ENCODE measurements at places on chromosomes 12 and 14. TPM values are rescaled to one million over a fixed set of nuclear protein-coding genes. Genes with fewer than 3 reads are reported as not detected.

DNA sequence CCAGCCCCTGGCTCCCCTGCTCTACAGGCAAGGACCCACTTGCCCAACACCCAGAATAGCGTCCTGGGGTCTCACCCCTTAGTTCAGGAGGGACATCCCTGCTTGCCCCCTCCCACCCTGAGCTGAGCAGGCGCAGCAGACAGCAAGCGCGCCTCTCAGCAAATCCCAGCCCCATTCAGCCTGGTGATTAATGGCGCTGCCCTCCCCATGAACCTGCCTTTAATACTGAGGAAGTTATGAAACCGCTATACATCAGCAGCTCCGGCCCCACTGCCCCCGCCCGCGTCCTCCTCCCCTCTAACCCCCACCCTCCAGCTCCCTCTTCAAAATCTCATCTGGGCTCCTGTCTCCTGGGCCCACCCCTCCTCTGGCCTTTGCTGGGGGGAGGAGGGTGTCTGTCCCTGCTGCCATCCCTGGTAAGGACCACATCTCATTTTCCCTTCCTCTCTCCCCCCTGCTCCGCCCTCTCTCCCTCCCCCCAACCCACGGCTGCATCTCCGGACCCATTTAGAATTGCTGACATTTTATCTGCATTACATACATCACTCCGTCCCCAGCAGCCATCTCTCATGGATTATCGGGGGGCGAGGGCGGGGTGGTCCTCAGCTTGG, 7.1 kb upstream of the SMUG1 start:
- no peak for DNase-seq

DNA sequence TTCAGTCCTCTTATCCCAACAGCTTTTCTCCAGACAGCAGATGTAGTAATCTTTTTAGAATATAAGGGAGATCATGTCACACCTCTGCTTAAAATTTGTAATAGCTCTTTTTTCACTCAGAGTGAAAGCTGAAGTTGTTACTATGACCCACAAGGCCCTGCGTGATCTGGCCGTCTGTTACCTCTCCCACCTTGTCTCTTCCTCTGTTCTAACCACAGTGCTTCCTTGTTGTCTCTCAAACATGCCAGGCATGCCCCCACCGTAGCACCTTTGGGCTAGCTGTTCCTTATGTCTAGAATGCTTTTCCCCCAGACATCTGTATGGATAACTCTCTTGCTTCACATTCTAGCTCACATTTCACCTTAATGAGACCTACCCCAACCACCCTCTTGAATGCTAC, 6.5 kb downstream of the NECAP1 start:
- DNase-seq = no peak

CYP27B1 gene
- 13.0 TPM for total RNA-seq

GRCh38 chr12:26499979-26500640, 304.7 kb downstream of the SSPN start:
- DNase-seq = no peak

TAS2R7 gene
- total RNA-seq = 1.1 TPM

DNA sequence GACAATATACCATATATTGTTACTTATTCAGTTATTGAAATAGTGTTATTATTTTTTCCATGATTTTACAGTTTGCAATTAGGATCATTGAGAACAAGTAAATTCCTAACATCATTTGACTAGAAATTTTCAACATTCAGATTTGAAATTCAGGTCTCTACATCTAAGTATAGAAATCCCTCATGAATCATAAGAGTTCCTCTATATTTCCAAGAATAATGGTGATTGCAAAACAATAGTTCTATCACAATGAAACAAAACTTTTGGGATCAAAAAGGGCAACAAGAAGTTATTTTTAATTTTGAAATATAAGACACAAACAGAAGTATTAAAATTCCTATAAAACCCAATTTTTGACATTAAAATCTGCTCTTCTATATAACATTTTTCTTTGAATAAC, 10.8 kb downstream of the CLEC1A start:
- DNase-seq = no peak

DNA sequence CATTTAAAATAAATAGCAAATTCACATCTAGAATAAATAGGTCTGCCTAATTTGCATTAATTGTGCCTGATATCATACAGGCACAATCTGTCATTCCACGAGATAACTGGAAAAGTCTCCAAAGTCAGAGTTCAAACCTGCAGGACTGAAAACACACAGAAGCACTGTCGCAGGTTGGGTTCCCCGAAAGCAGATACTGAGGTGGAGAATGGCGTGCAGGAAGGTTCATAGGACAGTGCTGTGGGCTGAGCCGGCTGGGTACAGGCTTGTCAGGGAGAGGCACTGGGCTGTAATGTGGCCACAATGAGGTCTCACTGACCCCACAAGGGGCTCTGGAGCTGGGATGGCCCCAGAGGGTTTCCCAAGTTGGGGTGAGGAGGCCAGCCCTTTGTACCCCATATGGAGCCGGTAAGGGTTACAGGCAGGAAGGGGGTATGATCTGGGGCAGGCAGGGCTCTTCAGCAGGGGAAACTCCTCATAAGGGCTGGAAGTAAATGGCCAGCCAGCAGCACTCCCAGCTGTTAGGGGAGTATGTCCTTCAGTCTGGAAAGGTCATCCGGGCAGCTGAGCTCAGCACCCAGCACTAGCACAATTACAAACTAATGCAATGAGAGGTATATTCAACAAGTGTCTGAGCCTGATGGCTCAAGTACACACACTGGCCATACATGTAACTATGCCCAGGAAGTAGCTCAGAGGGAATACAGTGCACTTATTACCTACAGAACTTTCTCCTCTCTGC, 68.5 kb downstream of the NT5DC3 start:
- DNase-seq = no peak

GPR33 gene
- not detected for total RNA-seq

FOXG1 gene
- 0.13 TPM for total RNA-seq

BCL2L14 gene
- total RNA-seq = 0.81 TPM

GDF3 gene
- total RNA-seq = not detected

HHIPL1 gene
- 1.0 TPM for total RNA-seq

PTGER2 gene
- 5.0 TPM for total RNA-seq

HPD gene
- 0.78 TPM for total RNA-seq

DNA sequence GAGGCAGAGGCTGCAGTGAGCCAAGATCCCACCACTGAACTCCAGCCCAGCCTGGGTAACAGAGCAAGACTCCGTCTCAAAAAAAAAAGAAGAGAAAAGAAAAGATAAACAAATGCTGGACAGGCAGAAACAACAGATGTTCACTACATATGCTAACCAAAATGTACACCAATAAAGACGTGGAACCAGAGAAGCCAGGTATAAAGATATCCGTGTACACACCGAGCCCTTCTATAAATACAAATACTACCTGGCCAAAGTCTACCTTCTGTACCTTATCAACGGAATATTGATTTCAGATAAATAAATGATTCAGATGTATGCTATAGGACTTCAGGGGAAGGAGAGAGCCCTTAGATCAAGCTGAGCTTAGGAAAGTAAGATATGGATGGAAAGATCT, 10.8 kb upstream of the KRT8 start:
- no peak for DNase-seq

NXPH4 gene
- total RNA-seq = 0.27 TPM

DNA sequence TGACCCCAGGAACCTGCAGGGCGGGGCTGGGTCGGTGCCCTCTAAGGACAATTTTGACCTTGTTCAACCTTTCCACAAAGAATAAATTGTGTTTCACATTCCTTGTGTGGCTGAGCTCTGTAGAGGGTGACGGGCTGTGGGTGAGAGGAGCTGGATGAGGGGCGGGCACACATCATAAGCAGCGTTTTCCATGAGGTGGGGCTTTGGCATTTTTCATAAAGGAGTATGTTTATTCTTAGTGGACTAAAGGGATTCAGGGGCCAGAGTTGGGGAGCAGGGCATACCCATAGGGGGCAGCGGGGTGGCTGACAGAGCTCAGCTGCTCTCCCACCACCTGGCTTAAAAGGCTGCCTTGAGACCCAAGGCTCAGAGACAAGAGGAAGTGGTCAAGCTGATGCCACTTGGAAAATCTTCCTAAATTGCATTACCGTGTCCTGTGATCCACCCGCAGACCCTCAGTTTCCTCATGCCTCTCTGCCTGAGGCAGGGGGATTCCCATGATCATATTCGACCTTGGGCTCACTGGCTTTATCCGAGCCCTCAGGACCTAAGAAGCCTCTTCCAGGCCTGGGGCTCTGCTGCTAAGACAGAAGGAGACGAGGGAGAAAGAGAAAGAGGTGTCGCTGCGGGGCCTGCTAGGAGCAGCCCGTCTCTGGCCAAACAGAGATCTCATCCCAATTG, 11.4 kb downstream of the MMP14 start:
- DNase-seq = no peak

- DNase-seq = no peak
Measured at GRCh38 chr14:89775946-89776345, 178.6 kb downstream of the EFCAB11 start.

ACOT4 gene
- 1.4 TPM for total RNA-seq

DNA sequence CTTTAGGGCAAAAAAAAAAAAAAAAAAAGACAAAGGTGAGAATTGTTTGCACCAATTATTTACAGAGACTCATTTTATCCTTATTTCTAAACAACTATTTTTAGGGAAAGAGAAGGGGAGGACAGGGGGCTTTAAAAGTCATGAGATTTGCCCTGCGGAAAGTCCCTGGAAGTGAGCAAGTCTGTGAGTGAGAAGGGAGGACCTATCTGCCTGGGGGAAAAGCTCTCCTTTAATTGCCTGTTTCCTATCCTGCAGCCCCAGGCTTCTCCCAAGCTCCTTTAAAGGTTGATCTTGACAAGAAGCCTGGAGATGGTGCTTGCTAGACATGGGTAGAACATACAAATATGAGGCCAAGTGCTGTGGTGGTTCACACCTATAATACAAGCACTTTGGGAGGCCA, 8.3 kb upstream of the CHST11 start:
- no peak for DNase-seq

SMCO2 gene
- total RNA-seq = not detected

CHMP4A gene
- total RNA-seq = 44.6 TPM

DNA sequence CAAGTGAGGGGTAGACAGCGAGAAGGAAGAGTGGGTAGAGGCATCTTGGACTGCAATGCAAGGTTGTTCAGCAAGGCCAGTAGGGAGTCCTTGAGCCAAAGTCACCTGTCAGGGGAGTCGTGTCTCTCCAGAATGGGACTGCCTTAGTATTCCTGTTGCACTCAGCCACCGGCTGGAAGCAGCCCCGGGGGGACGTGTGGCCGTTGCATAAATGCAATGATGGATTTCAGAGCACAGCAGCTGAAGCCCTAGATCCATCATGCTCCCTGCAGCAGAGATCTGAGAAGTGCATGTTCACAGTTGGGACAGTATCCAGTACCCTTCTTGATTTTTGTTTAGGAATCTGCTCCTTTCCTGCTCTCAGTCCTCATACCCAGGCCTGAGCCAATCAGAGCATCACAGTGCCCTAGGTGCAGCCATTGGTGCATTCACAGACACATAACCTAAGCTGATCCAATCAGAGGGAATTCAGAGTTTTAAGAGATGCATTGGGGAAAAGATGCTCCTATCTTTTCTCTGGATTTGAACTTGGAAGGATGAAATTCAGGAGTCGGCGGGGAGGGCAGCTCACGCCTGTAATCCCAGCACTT, 62.9 kb downstream of the HSPB8 start:
- DNase-seq = no peak

GRCh38 chr12:119005913-119006312, 24.6 kb downstream of the SRRM4 start:
- DNase-seq = no peak

DNA sequence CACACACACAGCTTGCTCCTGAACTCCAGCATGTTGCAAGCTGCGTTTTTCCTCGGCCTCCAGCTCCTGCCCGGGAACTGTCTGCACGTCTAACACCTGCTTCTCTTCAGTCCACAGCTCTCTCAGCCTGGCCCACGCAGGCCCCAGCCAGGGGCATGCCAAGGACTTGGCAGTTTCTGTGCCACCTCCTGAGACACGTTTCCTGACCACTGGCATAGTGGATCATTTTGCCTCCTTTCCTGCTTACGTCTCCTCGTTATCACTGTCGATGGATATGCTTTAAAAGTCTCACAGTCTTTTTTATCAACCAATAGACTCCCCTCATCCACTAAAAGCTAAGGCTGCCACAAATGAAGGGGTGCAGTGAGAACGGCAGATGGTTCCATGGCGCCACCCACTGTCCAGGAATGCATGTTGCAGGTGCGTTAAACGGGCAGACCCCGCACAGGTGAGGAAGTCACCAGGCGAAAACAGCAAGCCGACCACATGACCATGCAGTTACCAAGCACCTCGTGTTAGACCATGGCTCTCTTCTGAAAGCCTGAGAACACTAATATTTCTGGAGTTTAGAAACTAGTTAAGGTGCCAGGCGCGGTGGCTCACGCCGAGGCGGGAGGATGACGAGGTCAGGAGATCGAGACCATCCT, 14.7 kb upstream of the TEAD4 start:
- DNase-seq = peak; percentile 82

GRCh38 chr14:67900231-67900630, 80.7 kb downstream of the RAD51B start:
- no peak for DNase-seq

DNA sequence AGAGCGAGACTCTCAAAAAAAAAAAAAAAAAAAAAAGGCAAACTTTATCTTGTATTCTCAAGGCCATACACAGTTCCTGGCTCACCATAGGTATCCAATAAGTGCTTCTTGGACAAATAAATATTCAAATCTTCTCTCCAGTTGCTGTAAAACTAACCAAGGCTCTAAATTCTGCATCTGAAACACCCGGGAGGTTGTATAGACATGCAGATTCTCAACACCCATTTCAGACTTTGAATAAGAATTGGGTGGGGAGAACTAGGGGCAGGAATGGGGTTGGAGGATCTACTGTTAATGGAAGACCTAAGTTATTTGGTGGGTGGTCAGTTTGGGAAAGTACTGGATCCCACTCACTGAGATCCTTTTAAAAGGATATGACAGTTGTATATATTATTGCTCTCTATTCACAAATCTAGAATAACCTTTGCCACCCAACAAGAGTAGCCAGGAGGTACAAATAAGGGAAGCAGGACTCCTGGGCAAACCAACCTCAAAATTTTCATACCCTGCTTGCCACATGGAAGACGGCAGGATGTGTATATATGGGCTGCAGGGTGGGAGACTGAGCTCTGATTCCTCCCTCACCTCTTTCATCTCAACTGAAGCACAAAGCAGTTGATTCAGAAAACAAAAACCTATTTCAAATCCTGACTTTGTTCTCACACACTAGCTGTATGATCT, 879 bp downstream of the GDF3 start:
- no peak for DNase-seq

GRCh38 chr14:66643344-66643743, 135.4 kb downstream of the GPHN start:
- DNase-seq = no peak

HSPA2 gene
- total RNA-seq = 9.6 TPM

- no peak for DNase-seq
Measured at GRCh38 chr12:49304161-49304560, 9.2 kb downstream of the PRPH start.

- DNase-seq = no peak
Measured at GRCh38 chr12:50248411-50248810, 34.9 kb downstream of the LIMA1 start.

DNA sequence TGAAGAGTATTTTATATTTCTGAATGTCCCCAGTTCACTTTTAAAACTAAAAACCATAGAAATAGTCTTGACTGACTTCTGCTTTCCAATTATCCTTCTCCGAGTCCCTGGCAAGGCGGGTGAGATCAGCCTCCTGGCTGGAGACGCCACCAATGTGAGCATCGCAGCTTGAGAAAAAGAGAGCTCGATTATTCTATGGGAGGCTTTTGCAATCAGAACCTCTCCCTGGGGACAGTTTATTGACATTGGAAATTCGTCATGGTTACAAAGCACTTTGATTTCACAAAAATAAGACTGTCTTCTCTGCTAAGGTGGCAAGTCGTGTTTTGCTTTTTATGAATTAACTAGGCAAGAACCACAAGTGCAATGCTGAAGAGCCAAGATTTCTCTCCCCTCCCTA, 23.6 kb upstream of the GPHB5 start:
- no peak for DNase-seq

GRCh38 chr12:6386038-6386437, 2.1 kb downstream of the LTBR start:
- DNase-seq = no peak

All from thyroid gland (tissue), 4 donors.